Activated T-cell treated with anti-CD3 and anti-CD28 coated beads, Interleukin-2, amount 50 U/mL, for 24 hours (primary cell): ENCODE measurements at places on chromosomes 5 and 9.
A peak's percentile ranks its signal among the peaks of the same experiment; 100 is the strongest.

DNA sequence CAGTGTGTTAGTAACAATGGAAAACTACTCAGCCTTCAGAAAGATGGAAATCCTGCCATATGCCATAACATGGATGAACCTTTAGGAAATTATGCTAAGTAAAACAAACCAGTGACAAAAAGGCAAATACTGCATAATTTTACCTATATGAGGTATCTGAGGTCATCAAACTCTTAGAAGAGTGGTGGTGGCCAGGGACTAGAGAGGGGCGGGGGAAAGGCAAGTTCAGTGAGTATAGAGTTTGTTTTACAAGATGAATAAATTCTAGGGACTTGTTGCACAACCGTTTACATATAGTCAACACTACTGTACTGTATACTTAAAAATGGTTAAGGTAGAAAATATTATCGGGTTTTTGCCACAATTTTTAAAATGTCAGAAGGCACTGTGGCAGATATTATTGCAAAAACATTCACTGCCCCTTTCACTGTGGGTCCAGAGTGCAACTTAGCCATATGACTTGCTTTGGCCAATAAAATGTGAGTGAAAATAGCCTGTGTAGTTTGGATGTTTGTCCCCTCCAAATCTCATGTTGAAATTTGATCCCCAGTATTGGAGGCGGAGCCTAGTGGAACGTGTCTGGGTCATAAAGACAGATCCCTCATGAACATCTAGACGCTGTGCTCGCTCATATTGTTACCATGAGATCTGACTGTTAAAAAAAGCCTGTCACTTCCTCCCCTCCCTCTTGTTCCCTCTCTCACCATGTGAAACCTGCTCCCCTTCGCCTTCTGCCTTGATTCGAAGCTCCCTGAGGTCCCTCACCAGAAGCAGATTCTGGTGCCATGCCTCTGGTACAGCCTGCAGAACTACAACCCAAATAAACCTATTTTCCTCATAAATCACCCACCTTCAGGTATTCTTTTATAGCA, 9.5 kb downstream of the ZNF367 start:
- no peak for DNase-seq

DNA sequence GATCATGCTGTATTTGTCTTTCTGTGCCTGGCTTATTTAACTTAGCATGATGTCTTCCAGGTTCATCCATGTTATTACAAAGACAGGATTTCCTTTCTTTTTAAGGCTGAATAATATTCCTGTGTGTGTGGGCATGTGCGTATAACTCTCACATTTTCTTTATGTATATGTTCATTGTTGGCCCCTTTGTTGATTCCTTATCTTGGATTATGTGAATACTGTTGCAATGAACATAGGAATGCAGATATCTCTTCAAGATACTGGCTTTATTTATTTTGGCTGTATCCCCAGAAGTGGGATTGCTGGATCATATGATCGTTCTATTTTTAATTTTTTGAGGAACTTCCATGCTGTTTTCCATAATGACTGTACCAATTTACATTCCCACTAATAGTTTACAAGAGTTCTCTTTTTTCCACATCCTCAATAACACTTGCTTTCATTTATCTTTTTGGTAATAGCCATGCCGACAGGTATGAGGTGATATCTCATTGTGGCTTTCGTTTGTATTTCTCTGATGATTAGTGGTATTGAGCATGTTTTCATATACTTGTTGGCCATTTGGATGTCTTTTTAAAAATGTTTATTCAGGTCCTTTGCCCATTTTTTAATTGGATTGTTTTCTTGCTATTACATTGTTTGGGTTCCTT, 38.0 kb downstream of the CREBRF start:
- no peak for DNase-seq

GRCh38 chr9:107693625-107694326, 204.2 kb upstream of the KLF4 start:
- DNase-seq, result no peak

- DNase-seq, result no peak
Observed at GRCh38 chr5:103452089-103452488, 110.5 kb downstream of the NUDT12 start.

- DNase-seq, result no peak
Observed at GRCh38 chr5:90606539-90606938, 47.9 kb downstream of the ADGRV1 start.

DNA sequence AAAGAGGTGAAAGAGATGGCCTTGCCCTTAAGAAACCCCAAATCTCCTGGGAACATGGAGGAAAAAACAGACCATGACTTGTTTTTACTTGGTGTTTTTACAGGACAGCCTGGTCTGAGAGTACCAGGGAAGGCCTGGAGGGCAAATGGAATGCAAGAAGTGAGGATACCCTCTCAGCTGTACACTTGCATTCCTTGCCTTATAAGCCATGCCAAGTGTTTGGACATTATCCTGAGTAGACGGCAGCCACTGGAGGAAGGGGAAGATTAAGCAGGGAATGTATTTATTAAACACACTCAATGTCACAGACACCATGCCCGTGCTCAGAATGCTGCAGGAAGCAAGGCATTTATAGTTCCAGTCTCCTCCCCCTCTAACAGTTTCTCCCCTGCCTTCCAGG, 581.4 kb downstream of the CDK5RAP2 start:
- no peak for DNase-seq

DNA sequence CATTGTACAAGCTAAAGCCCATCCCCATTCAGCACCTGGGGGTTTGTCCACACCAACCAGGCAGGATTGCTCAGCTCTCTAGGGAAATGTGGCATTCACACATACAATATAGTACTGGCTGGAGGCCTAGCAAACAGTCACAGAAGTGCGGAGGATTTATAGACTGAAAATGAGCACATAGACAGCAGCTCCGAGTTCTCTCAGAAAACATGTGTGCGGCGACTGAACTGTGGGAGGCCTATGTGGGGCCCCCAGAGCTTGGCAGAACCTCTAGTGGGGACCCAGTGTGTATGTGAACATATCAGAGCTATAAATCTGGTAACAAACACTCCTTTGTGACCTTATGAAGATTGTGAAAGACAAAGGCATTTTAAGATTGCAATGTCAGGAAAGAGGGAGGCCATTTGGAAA, 431.1 kb downstream of the DTWD2 start:
- DNase-seq, result no peak

GRCh38 chr5:180455872-180456271, 38.3 kb upstream of the CNOT6 start:
- no peak for DNase-seq

GRCh38 chr9:122217640-122218039, 11.1 kb downstream of the LHX6 start:
- DNase-seq, result no peak

DNA sequence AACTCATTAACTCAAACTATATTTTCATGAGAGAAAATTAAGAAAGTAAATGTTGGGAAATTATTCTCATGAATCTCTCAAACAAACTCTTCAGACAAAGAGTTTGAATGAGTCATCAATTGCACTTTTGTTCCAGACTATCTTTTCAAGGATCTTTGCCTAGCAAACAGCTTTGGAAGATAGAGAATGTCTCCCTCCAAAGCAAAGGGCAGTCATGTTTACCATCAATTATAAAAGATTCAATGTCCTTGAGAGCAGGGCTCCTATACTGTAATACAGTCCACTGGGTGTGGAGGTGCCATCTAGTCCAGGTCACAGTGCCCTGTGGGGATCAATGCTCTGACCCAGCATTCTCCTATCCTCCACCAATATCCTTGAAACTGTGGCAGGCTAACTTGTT, 1429.3 kb downstream of the EFNA5 start:
- no peak for DNase-seq

- DNase-seq, result no peak
Observed at GRCh38 chr5:12095808-12096281, 191.6 kb upstream of the CTNND2 start.

DNA sequence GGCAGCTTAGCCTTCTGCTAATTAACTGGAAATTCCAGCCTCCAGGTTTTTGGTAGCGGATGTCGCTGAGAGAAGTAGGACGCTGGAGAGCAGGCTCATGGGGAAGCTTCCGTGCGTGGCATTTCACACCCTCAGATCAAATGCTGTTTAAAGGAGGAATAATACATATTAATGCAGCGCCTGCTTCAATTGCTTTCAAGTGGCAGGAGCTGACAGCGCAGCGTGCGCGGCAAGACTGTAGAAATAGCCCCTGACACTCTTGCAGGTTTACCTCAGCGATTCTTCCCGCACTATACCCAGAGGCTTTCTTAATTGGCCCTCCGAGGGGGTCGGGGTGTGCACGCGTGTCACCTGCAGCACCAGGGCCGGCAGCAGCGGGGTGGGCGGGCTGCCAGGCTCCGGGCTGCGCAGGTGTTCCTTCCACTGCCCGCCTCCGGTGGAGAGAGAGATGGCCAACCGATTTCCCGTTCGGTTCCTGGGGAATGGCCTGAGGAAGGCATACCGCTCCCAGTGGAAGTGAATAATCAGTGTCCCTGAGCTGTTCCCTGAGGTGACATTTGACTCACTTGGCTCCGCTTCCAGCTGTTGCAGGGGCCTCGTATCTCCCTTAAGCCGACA, 427.9 kb downstream of the KCTD16 start:
- no peak for DNase-seq

GRCh38 chr5:41447650-41448510, 62.5 kb downstream of the PLCXD3 start:
- DNase-seq, result no peak

- no peak for DNase-seq
Observed at GRCh38 chr5:133474851-133475590, 137.3 kb downstream of the FSTL4 start.

GRCh38 chr9:134688661-134689320, 47.2 kb downstream of the COL5A1 start:
- no peak for DNase-seq

- no peak for DNase-seq
Observed at GRCh38 chr5:95836544-95836943, 14.0 kb upstream of the GLRX start.

DNA sequence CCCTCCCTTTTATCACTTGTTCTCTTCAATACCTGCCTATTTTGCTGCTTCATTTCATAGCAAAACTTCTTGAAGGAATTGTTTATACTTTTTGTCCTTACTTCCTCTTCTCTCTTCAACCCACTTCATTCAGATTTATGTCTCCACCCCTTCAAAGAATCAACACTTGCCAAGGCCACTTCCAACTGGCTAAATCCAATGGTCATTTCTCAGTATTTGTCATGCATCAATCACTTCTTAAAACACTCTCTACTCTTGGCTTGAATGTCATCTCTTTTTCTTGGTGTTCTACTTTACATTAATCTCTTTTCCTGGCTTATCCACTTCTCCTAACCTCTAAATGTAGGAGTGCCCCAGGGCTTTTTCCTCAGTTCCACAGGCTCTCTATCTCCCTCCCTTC, 8.3 kb upstream of the FCHO2 start:
- no peak for DNase-seq

DNA sequence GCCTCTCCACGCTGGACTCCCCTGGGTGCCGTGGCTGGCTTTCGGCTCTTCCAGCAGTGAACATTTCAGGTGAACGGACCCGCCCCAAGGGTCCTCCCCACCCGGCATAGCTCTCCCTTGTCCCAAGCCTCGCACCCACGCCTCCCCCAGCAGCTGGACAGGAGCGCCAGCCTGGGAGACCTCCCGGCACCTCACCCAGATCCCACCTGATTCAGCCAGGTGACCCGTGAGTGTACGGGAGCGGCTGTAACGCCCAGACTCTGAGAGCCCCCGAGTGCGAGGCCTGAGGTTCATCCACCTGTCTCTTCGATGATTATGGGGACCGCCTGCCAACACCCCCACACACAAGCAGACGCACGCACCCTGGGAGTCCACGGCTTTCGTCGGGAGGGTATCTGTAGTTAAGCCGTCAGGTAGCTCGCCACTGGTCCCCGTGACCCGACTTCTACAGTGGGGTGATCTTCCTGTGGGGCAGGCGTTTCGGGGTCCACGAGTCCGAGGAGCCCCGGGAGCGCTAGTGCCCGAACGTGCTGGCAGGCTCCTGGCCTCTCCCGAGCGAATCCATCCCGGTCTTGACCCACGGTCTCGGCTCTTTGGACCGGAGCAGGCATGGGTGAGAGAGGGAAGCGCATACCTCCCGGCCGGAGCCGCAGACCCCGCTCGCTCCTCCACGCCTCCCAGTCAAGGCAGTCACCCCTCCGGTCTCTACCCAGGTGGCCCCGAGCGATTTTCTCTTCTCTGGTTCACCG, 14.9 kb downstream of the TRIM7 start:
- DNase-seq, result peak; percentile 78

DNA sequence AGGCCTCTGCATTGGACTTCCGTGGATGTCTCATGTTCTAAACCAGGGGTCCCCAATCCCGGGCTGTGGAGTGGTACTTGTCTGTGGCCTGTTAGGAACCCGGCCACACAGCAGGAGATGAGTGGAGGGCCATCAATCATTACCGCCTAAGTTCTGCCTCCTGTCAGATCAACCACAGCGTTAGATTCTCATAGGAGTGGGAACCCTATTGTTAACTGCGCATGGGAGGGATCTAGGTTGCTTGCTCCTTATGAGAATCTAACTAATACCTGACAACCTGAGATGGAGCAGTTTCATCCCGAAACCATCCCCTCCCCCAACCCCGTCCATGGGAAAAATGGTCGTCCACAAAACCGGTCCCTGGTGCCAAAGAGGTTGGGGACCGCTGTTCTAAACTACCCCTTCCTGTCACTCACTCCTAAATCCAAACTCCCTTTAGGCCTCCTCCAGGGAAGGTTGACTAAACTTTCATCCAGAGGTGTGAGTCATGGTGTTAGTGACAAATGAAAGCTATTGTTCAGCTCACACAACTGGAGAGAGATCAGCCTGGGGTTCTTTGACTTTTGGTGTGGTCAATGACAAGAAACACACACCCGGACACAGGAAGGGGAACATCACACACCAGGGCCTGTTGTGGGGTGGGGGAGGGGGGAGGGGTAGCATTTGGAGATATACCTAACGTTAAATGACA, 9.5 kb downstream of the KCNV2 start:
- DNase-seq, result no peak

GRCh38 chr9:137009938-137010732, 13.8 kb upstream of the CLIC3 start:
- no peak for DNase-seq

DNA sequence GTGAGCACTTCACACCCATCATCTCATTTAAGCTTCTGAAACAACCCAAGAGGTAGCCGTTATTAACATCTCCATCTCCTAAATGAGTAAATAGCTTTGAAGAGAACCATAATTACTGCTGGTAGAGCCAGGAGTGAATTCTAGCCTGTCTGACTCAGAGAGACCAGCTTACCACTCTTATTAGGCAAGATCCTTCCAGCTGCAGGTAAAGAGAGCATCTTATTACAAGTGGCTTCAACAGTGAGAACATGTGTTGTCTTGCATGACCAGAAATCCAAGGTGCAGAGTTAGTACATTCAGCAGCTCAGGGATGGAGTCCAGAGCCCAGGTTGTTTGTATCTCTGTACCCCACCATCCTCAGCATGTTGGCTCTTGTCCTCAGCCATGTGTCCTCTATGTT, 10.9 kb upstream of the AFAP1L1 start:
- DNase-seq, result no peak
